Osteoblast (primary cell): ENCODE measurements at places on chromosomes 13 and 19. TPM values are rescaled to one million over a fixed set of nuclear protein-coding genes. Genes with fewer than 3 reads are reported as not detected.
A peak's percentile ranks its signal among the peaks of the same experiment; 100 is the strongest.

The APC2 gene
- total RNA-seq = 0.29 and 0.36 TPM in 2 replicates

GRCh38 chr13:102875256-102875655 is 29.4 kb downstream of the ERCC5 start:
- no peak for DNase-seq

DNA sequence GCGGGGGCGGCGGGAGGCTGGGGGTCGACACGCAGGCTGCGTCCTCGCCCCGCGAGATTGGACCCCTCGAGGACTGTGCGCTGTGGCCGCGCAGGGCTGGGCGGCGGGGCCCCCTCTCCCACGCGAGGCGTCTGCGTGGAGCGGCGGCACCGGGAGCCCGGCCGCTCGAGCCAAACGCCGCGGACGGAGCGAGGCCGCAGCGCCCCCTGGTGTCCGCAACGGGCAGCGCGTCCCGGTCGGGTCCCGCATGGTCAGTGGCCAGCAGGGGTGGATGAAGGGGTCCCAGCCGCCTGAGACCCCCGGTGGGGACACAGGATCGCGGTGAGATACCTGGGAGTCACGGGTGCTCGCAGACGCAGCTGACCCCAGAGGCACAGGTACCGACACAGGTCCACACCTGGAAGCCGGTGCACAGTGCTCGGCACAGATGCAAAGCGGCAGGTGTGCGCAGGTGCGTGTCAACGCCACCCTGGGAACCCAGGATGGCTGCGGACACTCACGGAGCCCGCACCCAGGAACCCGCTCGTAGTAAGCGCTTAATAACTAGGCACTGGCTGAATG is 2.1 kb upstream of the CIRBP start:
- DNase-seq = peak; percentile 97

GRCh38 chr13:38494445-38494844 is 144.8 kb downstream of the UFM1 start:
- no peak for DNase-seq

DNA sequence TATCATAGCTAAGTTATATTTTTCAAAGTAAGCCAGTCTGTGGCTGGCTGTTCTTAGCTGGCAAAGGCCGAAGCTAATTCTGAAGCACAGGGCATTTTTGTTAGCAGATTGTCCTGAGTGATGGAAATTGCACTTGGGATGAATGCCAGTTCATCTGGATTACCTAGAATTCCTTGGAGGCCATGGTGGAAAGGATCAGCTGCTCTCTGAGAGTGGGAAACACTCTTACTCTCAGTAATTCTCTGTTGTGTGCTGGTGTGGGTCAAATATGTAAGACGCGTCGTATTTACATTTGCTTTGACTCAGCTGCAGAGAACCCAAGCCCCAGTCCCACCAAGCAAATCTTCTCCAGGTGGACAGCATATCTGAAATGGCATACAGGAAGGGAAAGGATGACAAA is 60.7 kb upstream of the C1QTNF9B start:
- no peak for DNase-seq

- DNase-seq = no peak
Measured at GRCh38 chr19:28396287-28396831, 816.6 kb downstream of the UQCRFS1 start.

DNA sequence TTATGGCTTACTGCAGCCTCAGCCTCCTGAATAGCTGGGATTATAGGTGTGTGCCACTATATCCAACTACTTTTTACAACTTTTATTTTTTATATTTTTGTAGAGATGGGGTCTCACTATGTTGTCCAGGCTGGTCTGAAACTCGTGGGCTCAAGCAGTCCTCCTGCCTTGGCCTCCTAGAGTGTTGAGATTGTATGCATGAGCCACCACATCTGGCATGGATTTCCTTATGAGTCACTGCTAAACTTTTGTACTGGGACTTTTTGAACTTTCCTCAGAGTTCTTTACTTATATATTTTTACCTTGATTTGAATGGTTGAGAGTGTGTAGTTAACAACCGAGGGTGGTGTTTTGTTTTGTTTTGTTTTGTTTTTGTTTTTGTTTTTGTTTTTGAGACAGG is 33.4 kb downstream of the DNAJC3 start:
- no peak for DNase-seq

- no peak for DNase-seq
Measured at GRCh38 chr13:41034881-41035280, 15.8 kb upstream of the ELF1 start.

The ZBTB7A gene
- 38.6 and 42.7 TPM in 2 replicates for total RNA-seq

The FGF14 gene
- under 0.01 TPM in 2 replicates for total RNA-seq

- DNase-seq = no peak
Measured at GRCh38 chr13:34162544-34162933, 344.6 kb downstream of the RFC3 start.

GRCh38 chr19:29271911-29272310 is 59.0 kb upstream of the UQCRFS1 start:
- DNase-seq = no peak

The FFAR2 gene
- total RNA-seq = not detected in 2 replicates

DNA sequence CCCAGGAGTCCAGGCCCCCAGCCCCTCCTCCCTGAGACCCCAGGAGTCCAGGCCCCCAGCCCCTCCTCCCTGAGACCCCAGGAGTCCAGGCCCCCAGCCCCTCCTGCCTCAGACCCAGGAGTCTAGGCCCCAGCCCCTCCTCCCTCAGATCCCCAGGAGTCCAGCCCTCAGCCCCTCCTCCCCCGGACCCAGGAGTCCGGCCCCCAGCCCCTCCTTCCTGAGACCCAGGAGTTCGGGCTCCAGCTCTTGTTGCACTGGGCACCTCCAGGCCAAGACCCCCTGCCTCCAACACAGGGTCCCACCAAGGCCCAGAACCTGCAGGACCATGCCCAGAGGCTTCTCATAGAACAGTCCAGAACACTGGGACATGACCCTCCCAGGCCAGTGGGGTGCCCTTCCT is 3.8 kb downstream of the ERCC1 start:
- no peak for DNase-seq

GRCh38 chr19:21439201-21439751 is 42.3 kb downstream of the ZNF493 start:
- DNase-seq = peak; percentile 39

The SMIM44 gene
- total RNA-seq = not detected in 2 replicates

The IRS2 gene
- total RNA-seq = 7.1 and 8.3 TPM in 2 replicates

The OR4F17 gene
- total RNA-seq = not detected in 2 replicates

The IGFL2 gene
- total RNA-seq = not detected in 2 replicates

GRCh38 chr13:108925070-108925469 is 295.7 kb downstream of the MYO16 start:
- no peak for DNase-seq

DNA sequence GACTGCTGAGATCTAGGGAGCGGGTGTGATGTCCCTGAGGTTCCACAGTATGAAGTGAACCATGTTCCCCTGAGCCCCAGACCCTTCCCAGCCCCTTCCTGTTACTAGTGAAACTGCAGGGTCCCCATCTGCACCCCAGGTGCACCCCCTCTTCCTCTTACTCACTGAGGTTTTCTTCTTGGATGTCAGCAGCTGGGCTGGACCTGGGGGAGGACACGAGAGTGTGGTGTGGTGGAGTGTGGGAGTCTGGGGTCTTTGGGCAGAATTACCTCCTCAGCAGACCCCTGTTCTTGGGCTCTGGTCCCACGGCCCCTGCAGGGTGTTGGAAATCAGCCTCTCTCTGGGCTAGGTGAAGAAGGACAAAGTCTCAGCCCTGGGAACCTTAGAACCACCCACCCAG is 3.3 kb upstream of the LILRA6 start:
- DNase-seq = peak; percentile 35

- no peak for DNase-seq
Measured at GRCh38 chr13:109816808-109817203, 30.4 kb upstream of the IRS2 start.

GRCh38 chr13:111646456-111646855 is 326.0 kb downstream of the TEX29 start:
- DNase-seq = no peak

DNA sequence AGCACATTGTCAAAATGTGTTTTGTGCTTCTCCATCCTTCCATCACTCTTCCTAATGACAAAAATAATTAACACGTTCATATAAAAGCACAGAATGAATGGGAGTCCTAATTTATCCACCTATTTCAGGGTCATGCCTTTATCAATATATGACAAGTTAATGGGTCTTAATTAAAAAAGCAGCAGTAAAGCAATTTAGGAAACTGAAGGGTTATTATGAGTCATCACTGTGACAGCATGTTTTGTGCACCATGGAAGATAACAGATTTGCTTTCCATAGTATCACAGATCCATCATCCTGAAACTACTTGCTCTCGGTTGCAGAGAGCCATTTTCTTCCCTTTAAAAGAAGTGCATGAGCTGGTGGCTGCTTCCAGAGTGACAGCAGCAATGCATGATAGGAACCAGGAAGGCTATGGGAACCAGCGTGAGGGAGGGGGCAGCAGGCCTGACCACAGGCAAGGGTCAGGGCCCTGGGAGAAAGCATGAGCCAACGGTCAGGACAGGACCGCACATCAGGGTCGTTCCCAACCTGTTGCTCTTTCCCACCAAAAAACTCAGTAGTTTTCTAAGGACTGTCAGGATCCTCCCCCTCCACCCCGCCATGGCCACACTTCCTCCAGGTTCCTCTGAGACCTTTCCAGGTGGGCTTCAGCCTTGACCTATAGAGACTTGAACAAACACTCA is 784.1 kb downstream of the UQCRFS1 start:
- DNase-seq = peak; percentile 27

The SCN1B gene
- 4.7 and 5.6 TPM in 2 replicates for total RNA-seq

The LILRB5 gene
- total RNA-seq = not detected in 2 replicates

DNA sequence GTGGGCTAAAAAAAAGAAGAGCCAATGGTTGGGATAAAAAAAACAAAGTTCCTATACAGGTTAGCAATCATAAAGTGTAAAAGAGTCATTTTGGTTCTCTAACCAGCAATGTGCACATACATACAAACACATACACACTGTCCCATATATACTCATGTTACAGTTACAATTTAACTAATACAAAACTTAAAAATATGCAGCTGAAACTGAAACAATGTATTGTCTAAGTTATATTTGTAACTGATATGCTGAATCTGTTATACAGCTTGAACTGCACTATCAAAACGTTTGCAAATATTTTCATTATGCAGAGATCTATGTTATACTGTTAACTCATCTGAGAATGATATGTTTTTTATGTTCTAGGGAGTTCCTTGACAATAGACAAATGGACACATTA is 173.7 kb downstream of the KLF12 start:
- no peak for DNase-seq

DNA sequence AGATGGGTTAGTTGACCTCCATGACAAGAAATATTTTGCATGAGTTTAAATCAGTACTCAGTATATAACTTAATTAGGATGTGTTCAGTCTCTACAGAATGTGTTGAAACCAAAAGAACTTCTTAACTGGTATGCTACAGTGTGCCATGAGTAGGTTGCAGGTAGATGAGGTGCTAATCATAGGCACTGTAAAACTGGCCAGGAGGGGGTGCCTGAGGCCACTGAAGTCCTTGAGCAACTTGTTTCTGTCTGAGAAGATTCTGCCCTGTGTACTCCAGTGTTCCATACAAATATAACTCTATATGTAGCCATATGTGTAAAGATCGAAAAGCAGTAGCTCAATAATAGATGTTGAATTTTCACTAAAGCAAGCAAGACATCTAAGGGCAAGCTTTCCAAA is 549.2 kb upstream of the KLF12 start:
- no peak for DNase-seq

The ZNF44 gene
- total RNA-seq = 10.0 and 11.2 TPM in 2 replicates

GRCh38 chr13:105016266-105016665 is 1519.2 kb downstream of the EFNB2 start:
- no peak for DNase-seq

DNA sequence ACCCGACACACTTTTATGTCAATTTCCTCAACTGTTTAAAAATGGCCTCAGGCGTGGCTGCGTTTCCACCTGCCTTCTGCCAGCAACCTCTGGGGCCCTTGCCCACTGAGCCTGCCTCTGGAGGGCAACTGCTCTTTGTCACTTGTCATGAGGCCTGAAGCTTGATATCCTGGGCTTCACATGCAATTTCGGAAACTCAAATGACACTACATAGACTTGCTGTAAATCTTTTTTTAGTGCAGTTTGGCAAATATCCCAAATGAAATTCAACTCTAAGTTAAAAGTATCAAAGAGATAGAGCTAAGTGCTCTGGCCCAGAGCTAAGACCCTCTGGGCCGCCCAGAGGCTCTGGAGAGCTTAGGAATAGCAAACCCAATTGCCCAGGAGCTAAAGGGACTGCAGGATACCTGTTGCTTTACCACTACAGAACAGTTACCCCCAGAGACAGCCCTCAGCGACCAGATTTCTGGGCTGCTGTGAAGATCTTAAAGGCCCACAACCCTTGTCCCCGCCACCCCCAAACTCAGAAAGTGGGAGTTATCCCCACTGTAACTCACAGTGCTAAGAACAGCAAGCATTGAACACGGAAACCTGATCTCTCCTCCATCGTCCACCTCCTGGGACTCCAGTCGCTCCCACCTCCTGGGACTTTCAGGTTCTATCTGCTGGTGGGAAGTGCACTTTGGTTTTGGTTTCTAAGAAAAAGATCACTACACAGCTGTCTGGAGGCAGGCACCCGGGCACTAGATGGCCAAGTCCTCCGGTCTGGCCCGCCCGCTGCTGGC is 19.4 kb downstream of the GJA3 start:
- DNase-seq = no peak
